ENCODE measurements at places on chromosomes 7 and 10.

DNA sequence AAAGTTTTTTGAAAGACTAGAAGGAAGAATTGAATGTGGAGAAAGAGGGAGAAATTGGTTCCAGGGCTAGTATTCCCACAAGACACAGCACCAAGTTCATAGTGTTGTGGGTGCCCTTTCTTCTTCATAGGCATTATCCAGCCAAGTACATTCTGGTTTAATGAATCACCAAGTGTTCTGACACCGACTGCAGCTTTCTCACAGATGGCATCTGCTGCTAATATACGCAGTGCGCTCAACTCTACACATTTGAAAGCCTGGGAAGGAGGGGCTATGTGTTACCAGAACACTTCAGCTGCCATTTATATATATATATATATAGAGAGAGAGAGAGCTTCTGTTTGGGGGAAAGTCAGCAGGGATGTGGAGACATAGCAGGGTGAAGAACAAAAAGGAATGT lies 1168.4 kb downstream of the GATA3 start:
- DNase-seq: no peak

- DNase-seq: no peak
Observed at GRCh38 chr10:43186150-43186549, 47.9 kb downstream of the CSGALNACT2 start.

- DNase-seq: no peak
Observed at GRCh38 chr7:8208816-8209215, 53.2 kb downstream of the ICA1 start.

DNA sequence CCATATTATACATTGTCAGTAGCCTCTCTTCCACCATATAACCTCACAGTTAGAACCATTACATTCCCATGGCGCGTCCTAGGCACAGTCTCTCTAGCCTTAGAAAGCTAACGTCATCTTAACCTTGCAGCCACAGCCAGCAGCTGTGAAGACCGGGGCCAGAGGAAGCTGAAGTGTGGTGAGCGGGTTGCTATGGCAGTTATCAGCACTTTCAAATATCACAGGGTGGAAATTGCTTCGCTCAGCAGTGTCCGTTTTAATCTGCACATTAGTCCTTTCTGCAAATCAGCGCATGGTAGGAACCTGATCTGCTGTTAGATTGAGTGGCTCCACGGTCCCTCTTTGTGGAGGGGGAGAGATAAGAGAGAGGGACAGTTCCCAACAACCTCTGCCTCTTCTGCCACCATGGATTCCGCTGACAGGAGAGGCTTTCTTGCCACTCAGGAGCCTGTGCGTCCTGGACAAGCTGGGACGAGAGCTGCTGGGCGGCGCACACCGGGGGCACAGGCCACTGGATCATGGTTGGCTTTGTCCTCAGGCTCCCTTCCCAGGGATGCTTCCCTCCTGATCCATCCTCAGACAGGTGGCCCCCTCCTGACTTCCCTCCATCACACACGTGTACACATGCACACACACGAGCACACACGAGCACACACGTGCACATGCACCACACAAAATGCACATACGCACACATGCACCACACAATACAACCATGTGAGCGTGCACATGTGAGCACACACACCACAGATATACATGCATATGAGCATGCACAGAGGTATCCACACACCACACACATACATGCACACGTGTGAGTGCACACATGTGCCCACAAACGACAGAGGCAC lies 93.8 kb downstream of the WDR37 start:
- no peak for DNase-seq

GRCh38 chr7:141045126-141045841 lies 28.6 kb upstream of the TMEM178B start:
- DNase-seq: no peak

- no peak for DNase-seq
Observed at GRCh38 chr10:8039321-8039881, 15.1 kb upstream of the GATA3 start.

- no peak for DNase-seq
Observed at GRCh38 chr7:156829669-156830336, 63.2 kb downstream of the LMBR1 start.

GRCh38 chr10:4475827-4476490 lies 350.0 kb upstream of the AKR1E2 start:
- DNase-seq: no peak

DNA sequence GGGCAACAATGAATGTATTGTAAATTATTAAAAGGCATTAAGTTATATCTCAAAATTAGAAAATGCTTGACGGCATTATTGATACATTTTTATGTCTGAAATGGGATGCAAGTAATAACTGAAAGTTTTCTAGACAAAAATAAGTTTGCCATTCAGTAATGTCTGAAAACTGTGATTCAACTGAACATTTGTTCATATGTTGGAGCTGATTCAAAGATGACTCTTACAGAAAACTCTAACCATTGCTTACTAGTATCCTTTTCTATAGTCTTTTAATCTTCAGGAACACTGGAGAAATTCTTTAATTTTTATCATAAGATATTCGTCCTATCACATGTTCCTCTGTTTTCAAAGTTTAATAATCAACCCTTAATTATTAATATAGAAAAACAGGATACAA lies 71.1 kb upstream of the TFEC start:
- DNase-seq: no peak

GRCh38 chr10:114405011-114405350 lies 679 bp upstream of the AFAP1L2 start:
- no peak for DNase-seq

DNA sequence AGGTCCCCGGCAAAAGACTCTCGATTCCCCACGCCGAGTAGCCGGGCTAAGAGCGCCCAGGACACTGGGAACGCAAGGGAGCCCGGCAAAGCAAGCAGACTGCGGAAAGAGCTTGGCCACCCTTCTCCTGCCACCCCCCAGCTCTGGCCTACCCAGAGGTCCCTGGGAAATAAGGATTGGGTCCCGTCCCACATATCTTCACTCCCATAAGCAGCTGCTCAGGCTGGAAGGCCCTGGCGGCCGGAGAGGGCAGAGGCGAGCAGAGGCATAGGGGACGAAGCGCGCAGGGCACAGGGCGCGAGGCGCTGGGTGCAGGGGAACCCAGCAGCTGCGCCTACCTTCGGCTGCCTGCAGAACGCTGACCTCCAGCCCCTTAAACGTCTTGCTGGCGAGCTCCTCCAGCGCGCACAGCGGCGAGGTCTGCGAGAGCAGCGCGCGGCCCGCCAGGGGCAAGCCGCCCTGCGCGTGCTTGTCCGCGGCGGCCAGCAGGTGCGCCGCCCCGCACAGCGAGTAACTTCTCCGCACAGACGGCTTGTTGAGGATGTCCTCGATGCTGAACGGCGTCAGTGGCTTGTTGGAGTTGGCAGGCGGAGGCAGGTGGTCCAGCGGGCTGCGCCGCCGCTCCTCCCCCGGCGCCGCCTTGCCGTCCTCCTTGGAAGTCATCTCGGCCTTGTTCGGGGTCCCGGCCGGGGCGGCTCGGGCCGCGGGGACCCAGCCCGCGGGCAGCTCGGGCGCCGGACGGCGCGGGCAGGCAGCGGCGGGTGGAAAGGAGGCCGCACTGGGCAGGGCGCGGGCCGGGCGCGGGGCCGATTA lies 904 bp downstream of the LBX1 start:
- DNase-seq: no peak

- no peak for DNase-seq
Observed at GRCh38 chr10:121822180-121822579, 105.7 kb downstream of the ATE1 start.

DNA sequence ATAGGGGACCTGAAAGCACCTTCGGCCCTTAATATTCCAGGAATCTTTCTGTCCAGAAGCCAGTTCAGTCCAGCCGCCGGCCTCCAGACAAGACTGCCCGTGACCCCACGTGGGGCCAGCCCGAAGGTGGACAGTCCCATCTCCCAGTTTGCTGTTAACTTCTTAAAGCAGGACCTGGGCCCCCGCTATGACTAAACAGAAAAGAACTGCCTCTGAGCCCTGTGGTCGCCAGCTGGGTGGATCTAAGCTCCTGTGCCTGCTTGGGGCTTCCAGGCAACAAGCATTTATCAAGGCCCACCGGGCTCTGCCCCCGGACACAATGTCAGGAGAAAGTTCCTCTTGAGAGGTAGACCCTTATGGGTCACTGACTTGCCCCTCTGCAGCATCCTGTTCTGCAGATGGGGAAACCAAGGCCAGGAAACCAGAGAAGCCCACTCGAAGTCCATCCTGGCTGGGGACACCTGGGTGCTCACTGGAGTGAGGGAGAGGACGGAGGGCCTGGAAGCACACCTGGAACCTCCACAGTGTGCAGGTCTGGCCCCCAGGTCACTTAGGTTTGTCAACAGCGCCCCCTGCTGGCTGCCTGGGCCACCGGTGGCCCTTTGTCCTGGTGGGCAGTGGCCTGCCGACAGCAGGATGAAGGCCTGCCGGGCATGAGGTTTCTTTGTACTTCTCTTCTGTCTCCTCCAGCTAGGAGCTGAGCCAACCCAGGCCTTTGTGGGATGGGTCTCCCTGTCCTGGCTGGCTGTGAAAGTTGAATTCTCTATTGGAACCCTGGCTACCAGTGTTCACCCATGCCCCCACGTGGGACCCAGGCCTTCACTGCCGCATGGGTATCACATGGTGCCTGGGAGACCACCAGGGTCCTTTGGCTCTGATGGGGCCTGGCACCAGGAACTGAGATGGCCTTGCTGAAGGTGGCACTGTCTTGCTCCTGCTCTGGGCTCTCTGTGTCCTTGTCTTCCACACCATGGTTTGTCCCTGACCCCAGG lies 128.0 kb downstream of the ZMIZ1 start:
- DNase-seq: peak; percentile 71

DNA sequence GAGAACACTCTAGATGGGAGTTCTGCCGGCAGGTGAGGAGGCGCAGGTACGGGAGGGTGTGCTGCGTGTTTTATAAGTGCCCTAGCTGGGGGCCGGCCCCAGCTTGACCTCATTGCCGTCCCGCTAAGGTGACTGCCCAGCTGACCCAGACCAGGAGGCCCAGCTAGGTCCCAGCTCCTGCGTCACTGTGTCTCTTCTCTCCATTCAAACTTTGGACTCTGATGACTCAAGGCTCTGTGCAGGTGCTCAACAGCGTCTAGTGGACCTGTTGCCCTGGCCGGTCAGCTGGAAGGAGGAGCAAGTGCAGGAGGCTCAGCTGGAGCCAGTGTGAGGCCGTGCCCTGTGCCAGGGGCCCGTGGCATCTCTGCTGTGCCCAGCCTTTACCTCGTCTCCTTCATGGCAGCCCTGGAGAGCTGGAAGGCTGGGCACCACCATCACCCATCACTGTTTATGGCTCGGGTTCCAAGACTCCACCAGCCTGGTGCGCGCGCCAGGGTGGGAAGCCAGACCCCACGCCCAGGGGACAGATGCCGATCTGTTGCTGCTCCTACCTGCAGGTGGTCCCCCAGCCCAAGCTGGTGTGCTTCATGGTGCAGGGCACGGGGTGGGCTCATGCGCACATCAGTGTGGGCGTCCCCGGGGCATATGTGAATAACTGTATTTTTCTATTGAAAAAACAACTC lies 14.6 kb downstream of the LHPP start:
- DNase-seq: no peak

DNA sequence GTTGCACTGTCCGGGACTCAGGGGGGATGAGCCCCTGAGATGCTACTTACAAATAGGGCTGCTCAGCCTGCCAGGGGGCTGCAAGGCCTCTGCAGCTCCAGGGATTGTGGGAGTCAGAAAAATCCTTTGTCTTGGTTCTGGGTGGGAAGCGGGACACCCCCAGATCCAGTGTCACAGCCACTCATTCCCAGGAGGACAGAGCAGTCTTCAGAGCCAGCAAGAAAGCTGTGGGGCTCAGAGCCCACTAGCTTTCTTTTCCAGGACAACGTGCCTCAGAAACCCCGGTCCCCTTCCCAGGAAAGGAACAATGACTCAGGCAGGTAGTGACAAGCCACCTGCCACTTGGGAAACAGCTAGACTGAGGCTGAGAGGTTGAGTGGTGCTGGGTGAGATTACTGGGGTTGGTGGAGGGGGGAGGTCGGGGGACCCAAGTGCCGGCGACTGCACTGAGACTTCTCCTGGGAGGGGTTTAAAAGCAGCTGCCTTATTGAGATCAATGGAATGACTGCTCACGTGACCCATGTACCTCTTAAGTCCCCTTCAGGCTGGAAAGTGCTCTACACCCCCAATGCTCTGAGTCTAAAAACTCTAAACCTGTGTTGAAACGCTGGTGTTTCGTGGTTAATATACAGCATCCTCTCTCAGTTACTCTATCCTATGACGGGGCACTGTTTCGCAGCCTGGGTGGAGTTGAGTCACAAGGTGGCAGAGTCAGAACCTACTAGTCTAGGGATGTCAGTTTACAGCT lies 123.6 kb downstream of the UBE2H start:
- no peak for DNase-seq

DNA sequence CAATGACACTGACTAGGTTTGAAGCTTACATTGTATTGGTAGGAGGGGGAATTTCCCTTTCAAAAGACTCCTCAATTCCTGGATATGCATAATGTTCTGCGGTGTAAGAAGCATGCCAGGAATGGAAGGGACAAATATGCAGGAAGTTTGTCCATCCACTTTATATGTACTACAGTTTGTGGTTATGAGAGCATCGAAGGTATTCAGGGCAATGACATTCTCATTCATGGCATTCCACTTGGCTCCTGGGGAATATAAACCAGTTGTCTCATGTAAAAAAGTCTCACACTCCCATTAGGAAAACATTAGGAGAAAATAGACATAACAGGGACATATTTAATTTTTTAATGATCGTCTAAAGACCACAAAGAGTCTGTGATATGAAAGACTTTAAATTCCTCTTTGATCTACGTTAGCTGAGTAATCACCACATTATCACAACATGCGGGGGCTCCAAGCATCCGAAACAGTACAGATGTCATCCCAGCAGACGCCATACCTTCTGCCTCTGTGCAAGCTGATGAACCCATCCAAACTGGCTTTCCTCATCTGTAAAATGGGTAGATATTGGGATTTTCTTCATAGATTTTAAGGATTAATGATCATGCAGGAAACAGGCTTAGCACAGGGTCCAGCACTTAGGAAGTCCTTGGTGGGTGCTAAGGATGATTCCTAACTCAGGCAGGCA lies 675.3 kb downstream of the INHBA start:
- DNase-seq: no peak
